Bronchial epithelial cell (primary cell): ENCODE measurements at places on chromosomes 4 and X. TPM values are rescaled to one million over a fixed set of nuclear protein-coding genes. Genes with fewer than 3 reads are reported as not detected.

Gene FAM114A1
- 40.2 and 44.2 TPM in 2 replicates for total RNA-seq

Gene STAP1
- under 0.01 TPM in 1 of 2 replicates, not detected in the other for total RNA-seq

Gene HAND2
- 0.13 and 1.1 TPM in 2 replicates for total RNA-seq

Gene PTPN13
- total RNA-seq: 39.0 and 41.3 TPM in 2 replicates

Gene ZCCHC18
- total RNA-seq: not detected in 2 replicates

Gene UTP14A
- 14.0 and 14.7 TPM in 2 replicates for total RNA-seq

Gene PHEX
- total RNA-seq: 5.3 and 16.6 TPM in 2 replicates

Gene ARSJ
- total RNA-seq: 23.3 and 29.0 TPM in 2 replicates

Gene HS6ST2
- 9.7 and 16.8 TPM in 2 replicates for total RNA-seq

DNA sequence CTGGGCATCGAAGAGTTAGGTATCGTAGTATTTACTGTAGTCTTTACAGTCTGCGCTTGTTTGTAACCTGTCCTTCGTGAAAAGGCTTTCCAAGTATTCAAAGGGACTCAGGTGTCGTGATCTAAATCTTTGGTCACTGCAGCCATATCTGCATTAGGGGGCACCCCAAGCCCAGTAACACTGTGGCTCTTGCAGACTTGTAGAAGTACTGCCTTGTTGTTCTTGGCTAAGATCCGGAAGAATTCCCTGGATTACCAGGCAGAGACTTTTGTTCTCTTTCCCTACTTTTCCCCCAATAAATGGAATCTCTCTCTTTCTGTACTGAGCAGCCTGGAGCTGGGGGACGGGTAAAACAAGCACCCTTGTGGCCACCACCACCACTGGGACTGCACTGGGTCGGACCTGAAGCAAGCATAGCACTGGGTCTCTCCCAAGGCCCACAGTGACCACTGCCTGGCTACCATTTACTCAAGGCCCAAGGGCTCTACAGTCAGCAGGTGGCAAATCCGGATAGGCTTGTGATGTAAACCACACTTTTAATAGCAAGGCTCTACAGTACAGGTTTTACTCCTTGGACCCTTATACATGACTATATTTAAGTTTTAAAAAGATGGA, 12.0 kb downstream of the CXorf58 start:
- no peak for DNase-seq

GRCh38 chrX:149569770-149570169, 17.5 kb downstream of the MAGEA9B start:
- DNase-seq: no peak

DNA sequence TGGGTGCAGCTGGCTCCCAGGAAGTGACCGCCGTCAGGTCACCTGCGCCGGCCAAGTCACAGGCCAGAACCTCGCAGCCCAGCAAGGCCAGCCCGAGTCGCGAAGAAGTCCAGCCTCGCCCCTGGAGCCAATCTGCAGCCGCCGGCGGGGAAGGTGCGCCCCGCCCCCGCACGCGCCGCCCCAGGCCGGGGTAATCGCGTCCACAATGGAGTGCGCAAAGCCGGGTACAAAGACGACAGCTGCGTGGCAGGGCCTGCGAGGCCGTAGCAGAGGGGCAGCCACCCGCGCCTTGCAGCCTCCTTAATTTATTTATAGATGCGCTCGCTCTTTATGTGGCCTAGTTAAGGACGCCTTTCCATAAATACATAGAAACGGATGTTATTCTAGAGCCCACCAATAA, 139.4 kb upstream of the CPEB2 start:
- no peak for DNase-seq

GRCh38 chr4:138927072-138927471, 88.5 kb upstream of the NOCT start:
- DNase-seq: no peak

DNA sequence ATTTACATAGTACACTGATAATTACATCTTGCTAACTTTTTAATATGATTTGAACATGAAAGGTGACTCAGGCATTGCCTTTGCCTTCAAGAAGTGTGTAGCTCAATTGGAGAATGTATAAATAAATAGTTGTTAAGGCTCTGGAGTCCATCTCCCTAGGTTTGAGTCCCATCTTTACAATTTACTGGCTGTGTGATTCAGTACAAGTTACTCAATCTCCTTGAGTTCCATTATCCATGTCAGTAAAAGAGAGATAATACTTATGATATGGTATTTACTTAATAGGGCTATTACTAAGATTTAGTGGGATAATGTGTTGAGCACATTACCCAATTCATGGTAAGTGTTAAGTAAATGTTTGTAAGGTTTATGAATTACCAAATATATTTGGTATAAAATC, 1.9 kb upstream of the FGG start:
- DNase-seq: no peak

GRCh38 chrX:16946971-16947562, 609 bp downstream of the REPS2 start:
- DNase-seq: no peak

GRCh38 chrX:78326401-78326800, 1.0 kb downstream of the CYSLTR1 start:
- DNase-seq: no peak

DNA sequence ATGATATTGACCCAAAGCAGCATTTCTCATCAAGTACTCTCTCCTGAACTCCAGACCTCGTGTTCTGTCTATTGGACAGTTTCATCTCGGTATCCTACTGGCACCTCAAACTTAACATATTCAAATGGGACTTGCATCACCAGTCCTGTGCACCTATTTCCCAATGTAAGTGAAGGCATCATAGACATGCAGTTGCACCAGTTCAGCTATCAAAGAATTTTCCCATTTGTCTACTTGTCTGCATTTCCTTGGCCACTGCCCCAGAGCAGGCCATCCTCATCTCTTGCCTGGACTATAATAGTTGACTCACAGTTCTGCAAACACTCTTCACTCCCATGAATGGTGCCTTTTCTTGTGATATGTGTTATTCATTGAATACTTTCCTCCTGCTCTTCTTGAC, 11.3 kb upstream of the LIMCH1 start:
- DNase-seq: no peak

- DNase-seq: no peak
Observed at GRCh38 chr4:1412376-1413203, 6.3 kb upstream of the NKX1-1 start.

DNA sequence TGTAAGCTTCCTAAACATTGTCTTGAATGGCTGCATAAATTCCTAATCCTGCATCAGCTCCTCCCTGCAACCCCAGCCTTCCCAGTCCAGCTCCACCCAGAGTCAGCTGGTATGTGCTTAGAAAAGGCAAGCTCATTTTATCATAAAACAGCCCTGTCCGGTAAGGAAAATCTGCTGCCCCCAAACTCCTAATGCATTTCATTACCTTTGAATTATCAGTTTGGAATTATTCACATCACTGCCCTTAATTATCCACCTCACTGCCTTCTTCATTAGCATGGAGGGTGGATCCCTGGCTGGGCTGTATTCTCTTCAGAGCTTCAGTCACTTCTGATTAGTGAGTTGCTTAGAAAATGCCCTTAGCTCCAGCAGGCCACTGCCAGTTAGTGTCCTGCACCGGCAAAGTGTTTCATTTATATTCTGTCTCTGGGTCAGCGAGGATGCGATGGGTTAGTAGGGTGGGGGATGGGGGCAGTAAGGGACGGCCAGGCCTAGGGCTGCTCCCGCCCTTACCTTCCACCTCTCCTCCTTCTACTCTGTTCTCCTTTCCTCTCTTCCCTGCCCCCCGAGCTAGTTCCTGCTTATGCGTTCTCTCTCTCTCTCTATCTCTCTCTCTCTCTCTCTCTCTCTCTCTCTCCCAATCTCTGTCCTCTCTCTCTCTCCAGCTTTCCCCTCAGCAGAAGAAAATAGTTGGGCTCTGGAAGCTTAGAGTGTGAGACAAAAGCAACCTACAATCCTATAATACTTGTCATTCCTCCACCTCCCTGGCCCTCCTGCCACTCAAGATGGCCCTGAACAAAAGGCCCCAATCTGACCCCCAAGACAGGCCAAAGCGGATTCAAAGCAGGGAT, 174.8 kb upstream of the KLF3 start:
- DNase-seq: no peak

DNA sequence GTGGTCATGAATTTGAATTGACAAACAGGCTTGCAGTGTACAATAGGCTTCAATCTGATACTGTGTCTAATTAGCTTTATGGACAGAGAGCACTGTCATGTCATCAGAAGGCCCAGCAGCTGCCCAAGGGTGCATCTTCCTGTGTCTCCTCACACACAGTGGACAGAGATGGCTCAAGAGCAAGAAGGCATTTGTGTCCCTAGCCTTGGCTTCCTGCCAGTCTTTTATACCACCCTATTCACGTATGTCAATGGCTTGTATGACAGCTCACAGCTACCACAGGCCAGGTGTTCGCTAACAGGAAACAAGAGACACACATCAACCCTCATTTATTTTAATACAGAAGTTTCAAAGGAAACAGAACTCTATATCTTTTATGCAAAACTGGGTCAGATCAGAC, 874.0 kb upstream of the AGA start:
- DNase-seq: no peak

GRCh38 chr4:151717909-151718628, 42.7 kb downstream of the GATB start:
- DNase-seq: no peak

- DNase-seq: no peak
Observed at GRCh38 chr4:113505044-113505443, 256.5 kb downstream of the CAMK2D start.

GRCh38 chrX:17719711-17720110, 17.6 kb upstream of the SCML1 start:
- no peak for DNase-seq

- DNase-seq: no peak
Observed at GRCh38 chrX:12979616-12980015, 4.7 kb downstream of the TMSB4X start.

DNA sequence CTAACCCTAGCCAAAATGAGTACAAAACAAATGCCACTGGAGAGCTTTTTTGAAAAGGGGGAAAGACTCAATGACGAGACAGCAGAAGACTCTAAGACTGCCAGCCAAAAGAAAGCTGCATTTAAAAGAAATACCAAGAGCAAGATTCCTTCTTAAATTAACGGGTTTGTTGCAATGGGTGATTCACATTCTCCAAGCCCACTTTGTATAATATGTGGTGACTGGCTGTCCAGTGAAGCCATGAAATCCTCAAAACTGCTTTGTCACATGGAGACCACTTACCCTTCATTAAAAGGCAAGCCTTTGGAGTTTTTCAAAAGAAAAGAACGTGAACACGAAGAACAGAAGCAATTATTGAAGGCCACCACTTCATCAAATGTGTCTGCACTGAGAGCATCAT, 68.2 kb downstream of the MRPL1 start:
- DNase-seq: no peak
